H4 (cell line): ENCODE measurements at places on chromosomes 4 and X. TPM values are rescaled to one million over a fixed set of nuclear protein-coding genes. Genes with fewer than 3 reads are reported as not detected.

DNA sequence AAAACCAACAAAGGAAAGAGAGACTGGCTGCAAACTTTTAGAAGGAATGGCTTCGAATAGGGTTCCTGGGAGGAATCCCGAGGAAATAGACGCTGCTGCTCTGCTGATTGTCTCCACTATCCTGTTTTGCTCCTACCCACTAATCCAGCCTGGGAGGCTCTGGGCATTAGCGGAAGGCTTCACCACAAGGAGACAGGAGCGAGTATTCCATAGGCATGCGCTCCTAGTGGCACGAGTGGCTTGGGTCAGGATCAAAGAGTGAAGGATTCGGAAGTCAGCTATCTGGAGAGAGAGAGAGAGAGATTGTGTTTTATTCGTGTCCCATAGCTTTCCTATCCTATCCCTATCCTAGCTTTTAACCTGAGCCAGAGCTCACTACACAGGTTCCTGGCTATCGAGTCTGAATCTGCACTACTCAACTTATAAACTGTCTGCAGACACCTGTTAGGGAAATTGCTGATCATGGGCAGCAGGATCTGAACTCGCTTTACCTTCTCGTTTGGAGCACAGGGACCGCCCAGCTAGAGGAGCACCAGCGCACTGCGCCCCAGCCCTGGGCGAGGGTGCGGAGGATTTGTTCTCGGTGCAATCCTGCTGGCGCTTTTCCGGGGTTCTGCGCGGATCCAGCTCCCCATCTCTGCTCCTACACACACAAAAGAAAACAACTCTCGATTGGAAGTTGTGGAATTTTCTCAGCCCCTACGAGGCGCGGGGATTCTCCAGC lies 740 bp upstream of the NPY2R start:
- peak; percentile 11 for DNase-seq

- DNase-seq, result peak; percentile 72
Measured at GRCh38 chrX:7132335-7133049, 15.0 kb upstream of the STS start.

GRCh38 chr4:39042366-39042765 lies 10.2 kb upstream of the TMEM156 start:
- no peak for DNase-seq

DNA sequence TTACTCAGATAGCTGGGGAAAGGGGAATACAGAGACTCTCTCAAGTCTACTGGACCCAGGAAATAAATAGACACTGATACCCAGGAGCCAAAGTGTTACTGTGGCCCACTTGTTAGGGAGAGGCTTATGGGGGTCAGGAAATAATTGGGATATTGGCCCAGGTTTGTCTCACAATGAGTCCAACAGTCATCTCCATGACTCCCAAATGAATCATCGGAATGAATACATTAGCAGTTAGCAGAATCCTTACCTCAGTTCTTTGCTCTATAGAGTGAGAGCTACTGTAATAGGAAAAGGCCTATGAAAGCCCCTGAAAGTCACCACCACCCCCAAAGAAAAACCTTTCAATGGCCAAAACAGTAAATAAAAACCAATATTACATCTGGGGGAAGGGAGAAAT lies 42.4 kb upstream of the ARHGEF6 start:
- DNase-seq, result no peak

CNOT6L gene
- 4.3 and 5.6 TPM in 2 replicates for total RNA-seq

WNK3 gene
- 0.37 and 0.58 TPM in 2 replicates for total RNA-seq
